NCI-H526 treated with DMSO at 0.1 percent for 48 hours (cell line): ENCODE measurements at places on chromosomes 1 and 21.
A peak's percentile ranks its signal among the peaks of the same experiment; 100 is the strongest.

GRCh38 chr1:92826792-92827191 lies 5.0 kb upstream of the RPL5 start:
- no peak for DNase-seq

- DNase-seq: no peak
Measured at GRCh38 chr1:15282810-15283474, 35.9 kb downstream of the FHAD1 start.

- no peak for DNase-seq
Measured at GRCh38 chr1:236560213-236560771, 36.5 kb downstream of the LGALS8 start.

DNA sequence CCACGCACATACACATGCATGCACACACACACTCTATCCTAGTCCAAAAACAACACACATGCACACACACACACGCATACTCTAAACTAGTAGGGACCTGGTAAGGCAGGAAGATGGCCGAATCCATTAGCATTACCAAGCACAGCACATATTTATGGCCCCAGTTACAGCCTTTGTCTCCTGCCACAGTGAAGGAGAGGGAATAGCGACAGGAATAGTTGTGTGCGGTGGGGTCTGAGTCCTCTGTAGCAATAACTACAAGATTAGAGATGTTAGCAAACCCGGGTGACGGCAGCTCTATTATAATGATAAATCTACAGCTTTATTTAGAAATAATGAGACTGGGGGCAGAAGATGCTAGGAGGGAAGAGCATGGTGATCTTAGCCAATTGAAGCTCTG lies 20.5 kb downstream of the SYT6 start:
- no peak for DNase-seq

DNA sequence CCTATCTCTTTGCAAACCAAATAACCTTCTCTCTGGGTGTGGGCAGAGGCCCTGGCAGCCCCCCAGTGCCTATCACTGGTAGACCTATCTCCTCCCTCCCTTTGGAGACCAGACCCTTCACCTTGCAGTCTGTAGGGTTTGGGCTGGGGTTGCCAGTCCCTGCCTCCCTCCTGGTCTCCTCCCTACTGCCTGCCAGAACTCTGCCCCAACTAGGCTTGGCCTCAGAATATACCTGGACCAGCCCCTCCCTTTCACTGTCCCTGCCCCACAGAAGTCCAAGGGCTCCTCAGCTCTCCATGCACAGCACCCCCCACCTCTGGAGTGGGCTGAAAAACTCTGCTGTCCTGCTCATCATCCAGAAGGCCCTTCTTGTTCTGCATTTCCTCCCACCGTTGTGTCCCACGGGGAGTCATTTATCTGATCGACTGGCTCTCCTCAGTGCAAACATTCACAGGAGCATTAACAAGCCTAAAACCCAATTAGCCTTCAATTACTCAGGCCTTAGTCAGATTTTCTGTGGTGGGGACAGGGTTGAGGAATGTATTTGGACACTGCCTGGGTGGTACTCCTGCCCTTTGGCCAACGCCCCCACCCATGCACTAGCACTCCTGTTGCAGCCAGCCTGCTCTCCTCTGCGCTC lies 27.7 kb upstream of the DMBX1 start:
- DNase-seq: no peak

- no peak for DNase-seq
Measured at GRCh38 chr1:108880850-108881249, 4.1 kb downstream of the GPSM2 start.

GRCh38 chr21:40575976-40576375 lies 271.0 kb downstream of the DSCAM start:
- DNase-seq: no peak

DNA sequence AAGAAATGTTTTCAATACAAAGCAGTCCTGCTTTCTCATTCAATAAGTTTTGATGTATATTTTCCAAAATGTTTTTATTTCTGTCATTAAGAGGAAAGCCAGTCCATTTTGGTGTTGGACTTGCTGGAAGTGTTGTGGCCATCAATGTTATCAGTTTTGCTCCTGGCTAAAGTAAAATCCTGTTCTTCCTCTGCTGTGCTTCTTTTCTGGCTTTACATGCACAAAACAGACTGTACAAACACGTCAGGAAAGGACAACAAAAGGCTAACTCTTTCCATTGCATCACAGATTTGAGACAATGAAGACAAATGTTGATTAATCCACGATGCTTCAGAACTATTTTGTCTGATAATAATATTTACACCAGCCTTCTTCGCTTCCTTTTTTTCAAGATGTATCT lies 735.4 kb downstream of the LTN1 start:
- DNase-seq: no peak

GRCh38 chr1:66476774-66477173 lies 57.2 kb upstream of the SGIP1 start:
- DNase-seq: no peak

DNA sequence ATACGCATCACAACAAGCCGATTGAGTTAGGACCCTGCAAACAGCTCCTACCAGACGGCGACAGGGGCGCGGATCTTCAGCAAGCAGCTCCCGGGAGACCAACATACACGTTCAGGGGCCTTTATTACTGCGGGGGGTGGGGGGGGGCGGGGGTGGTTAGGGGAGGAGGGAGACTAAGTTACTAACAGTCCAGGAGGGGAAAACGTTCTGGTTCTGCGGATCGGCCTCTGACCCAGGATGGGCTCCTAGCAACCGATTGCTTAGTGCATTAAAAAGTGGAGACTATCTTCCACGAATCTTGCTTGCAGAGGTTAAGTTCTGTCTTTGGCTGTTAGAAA lies 162.0 kb downstream of the RUNX1 start:
- peak; percentile 43 for DNase-seq

GRCh38 chr1:66291531-66291864 lies 242.5 kb upstream of the SGIP1 start:
- DNase-seq: no peak

GRCh38 chr1:214566158-214567104 lies 15.0 kb upstream of the PTPN14 start:
- no peak for DNase-seq

- no peak for DNase-seq
Measured at GRCh38 chr21:39660191-39660980, 47.6 kb downstream of the B3GALT5 start.

- DNase-seq: no peak
Measured at GRCh38 chr1:206930210-206930798, 8.6 kb upstream of the FCMR start.

GRCh38 chr21:41677671-41678015 lies 89.2 kb downstream of the RIPK4 start:
- DNase-seq: no peak

- DNase-seq: no peak
Measured at GRCh38 chr1:205590457-205590768, 41.4 kb downstream of the ELK4 start.

DNA sequence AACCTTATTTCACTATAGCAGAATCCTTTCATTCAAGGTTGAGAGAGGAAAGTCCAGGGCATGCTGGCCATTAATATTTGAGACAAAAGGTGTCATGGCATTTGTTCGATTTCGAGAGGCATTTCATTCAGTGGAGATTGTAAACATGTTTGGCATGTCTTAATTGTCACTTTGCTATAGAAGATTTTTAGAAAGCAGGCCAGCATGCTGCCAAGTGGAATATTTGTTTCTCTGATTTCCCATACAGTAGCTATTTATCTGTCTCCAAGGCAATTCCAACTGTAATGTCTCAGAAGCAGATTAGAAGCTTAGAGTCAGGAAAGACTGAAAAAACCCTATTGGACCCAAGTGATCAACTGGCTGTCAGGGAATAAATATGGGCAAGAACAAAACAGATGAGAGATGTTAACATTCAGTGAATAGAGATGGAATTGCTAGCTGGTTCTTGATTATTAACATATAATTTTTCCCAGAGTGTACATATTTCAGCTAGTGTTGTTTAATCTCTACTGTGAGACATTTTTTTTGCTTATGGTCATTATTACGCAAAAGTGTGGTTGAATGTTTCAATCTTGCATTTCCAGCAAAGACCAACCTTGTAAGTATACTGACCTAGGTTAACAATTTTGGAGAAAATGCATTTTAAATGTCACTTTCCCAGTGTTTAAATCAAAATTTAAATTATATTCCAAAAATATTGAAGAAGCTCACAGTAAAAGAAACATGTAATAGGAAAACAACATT lies 174.6 kb downstream of the KCNK2 start:
- DNase-seq: no peak

- DNase-seq: no peak
Measured at GRCh38 chr1:194215448-194215847, 1029.0 kb upstream of the B3GALT2 start.

- DNase-seq: no peak
Measured at GRCh38 chr1:83958704-83959103, 40.2 kb downstream of the TTLL7 start.

GRCh38 chr1:109874445-109874844 lies 36.2 kb upstream of the CSF1 start:
- DNase-seq: no peak

DNA sequence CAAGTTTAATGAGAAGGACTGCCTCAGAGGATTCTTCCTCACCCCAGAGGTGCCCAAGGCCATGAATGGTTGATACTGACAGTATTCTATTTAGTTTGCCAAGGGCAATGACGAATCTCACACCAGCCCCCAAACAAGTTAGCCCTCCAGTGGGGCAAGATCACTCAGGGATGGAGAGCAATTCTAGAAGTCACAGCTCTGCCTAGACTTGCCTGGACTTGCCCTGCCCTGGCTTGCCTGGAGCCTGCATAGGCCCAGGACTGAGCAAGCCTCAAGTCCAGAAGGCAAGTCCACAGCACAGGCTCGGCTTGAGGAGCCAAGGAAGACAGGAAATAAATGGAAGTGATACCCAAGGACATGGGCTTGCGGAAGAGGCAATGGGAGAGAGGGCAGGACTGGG lies 39.5 kb upstream of the RGS16 start:
- DNase-seq: peak; percentile 84

DNA sequence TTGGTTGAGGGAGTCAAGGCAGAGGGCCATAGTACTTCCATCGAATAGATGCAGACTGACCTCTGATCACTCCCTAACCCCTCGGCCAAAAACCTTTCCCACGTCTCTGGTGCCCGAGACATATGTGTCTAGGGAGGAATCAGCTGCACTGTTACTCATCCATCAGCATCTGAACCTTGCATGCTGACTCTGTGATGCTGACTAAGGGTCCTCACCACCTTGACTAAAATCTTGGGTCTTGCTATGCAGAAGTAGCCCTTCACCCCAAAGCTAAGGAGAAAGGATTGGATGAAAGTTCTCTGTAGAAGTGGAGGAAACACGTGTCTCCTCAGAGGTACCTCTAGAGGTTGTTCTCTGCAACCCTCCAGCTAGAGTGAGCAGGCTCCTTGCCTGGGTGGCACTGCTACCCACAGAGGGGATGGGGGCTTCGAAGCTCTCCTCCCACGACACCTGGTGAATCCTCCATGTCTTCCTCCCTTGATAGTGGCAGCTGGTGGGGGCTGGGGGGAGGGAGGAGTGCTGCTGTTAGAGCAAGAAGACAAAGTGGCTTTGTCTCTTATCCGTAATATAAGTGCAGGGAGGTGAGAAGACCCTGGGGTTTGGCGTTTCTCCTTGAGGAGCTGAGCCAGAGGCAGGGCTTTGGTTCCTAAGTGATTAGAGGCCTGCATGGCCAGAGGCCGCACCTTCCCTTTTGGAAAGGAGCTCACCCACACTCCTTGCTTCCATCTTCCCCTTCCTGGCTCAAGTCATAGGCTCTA lies 45.1 kb downstream of the ATP2B4 start:
- DNase-seq: no peak

- DNase-seq: no peak
Measured at GRCh38 chr1:67609577-67610341, 75.2 kb upstream of the GADD45A start.

DNA sequence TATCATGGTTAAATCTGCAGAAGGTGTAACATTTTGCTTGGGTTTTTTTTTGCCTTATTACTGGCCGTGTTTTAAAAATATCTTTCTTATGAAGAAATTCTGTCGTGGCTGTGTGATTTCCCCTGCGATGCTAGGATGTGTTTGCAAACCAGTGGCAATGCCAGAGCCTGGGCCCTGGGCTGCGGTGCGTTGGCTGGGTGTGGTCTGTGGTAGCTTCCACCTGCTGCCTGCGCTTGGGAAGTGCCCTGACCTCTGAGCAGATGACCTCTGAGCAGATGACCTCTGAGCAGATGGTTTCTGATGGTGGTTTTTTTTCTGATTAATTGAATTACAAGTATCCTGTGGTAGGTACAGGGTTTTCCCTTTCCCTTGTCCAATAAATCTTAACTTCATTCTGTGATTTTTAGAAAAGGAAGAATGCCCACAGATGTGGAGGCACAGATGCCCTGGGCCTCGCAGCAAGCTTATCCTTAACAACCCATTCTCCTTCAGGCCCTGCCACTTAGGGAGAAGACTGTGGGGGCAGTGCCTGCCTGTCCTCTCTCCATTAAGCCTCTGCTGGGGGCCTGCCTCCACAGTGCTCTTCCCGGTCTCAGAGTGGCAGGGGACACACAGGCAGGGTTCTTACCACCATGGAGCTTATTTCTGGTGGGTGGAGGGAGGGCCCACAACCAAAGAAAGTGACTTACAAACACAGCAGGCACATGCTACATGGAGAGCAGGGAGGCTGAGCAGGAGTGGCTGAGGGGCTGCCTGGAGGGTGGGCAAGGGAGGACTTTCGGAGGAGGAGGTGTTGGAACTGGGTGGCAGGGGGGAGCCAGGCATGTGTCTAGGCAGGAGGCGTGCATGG lies 81.7 kb downstream of the PCBP3 start:
- no peak for DNase-seq

GRCh38 chr1:3049164-3049563 lies 19.8 kb upstream of the PRDM16 start:
- DNase-seq: no peak

- no peak for DNase-seq
Measured at GRCh38 chr1:19385869-19386591, 73.9 kb downstream of the SLC66A1 start.
